Central memory CD4-positive, alpha-beta T cell (primary cell): ENCODE measurements at places on chromosomes 11 and 22.

DNA sequence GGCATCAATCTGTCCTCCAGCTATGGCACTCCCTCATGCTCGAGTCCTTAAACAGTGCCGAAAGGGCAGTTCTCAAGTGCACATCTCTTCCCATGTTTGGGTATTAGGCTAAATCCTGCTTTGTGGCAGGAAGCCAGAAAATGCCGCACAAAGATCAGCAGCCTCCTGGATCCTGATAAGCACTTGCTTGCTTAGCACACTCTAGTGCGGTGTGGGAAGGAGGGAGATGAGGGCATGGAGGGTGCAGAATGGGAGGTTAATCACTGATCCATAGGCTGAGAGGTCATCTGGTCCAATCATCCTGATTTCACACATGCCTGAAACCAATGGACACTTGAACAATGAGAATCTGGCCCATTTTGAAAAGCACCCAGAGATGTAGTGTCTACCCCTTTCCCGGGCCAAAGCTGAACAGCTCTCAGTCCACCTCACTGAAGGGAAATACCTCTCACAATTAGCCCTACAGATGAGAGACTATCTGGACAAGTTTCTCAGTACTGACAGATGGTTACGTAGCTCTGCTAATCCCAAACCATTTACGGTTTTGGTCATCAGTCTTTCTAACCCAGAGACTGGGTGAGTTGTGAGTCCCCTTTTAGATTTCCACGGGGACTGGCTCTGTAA is 29.8 kb upstream of the CHRM4 start:
- no peak for DNase-seq

DNA sequence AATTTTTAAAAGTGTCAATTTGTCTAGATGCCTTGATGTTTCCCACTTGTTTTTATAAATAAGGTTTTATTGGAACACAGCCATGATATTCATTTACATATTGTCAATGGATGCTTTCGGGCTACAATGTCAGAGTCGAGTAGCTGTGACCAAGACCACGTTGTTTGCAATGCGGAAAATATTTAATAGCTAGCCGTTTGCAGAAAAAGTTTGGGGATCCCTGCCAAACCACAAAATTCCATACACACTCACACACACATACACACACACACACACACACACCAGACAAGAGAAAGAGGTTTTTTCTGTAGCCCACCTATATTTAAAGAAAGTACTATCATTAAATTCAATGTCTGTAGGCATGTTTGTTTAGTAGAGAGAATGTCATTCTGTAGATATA is 58.3 kb downstream of the TYR start:
- no peak for DNase-seq

DNA sequence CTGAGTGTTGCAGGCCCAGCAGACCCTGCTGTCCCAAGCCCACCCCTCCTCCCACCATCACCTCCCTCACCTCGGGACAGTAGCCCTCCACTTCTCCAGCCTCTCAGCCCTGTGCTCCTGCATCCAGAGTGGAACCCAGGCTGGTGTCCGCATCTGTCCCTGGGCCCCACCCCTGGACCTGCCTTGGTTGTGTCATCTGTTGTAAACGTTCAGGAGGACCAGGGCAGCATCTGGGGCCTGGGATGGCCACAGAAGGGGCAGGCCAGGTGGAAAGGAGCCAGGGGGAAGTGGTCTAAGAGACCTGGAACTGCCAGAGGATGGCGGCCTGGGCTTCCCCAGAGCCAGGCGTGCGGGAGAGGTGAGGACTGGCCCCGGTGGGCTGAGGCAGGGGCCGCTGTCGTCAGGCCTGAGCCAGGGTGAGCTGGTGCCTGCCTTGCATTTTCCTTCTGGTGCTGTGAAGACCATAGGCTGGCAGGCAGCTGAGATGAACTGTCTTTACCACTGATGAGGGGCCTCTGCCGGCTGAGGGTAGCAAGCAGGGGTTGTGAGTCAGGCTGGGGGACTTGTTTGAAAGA is 26.1 kb upstream of the MGAT3 start:
- DNase-seq, result no peak

DNA sequence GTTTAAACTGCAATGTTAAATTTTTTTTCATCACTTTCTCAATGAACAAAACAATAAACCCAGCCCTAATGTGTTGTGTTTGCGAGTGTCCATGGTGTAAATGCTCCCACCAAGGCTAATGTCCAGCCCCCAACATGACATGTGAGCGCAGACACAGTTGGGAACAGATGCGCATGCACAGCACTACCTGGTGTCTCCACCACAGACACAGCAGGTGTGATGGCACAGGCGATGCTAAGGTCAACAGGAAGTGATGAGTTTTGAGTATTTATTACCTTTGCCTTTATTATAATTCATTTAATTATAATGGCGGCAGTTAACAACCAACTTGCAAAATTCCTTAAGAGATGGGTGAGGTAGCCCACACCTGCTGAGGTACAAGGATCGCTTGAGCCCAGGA is 42.9 kb downstream of the MICAL3 start:
- DNase-seq, result no peak

- no peak for DNase-seq
Observed at GRCh38 chr11:28142724-28143123, 34.5 kb downstream of the METTL15 start.

DNA sequence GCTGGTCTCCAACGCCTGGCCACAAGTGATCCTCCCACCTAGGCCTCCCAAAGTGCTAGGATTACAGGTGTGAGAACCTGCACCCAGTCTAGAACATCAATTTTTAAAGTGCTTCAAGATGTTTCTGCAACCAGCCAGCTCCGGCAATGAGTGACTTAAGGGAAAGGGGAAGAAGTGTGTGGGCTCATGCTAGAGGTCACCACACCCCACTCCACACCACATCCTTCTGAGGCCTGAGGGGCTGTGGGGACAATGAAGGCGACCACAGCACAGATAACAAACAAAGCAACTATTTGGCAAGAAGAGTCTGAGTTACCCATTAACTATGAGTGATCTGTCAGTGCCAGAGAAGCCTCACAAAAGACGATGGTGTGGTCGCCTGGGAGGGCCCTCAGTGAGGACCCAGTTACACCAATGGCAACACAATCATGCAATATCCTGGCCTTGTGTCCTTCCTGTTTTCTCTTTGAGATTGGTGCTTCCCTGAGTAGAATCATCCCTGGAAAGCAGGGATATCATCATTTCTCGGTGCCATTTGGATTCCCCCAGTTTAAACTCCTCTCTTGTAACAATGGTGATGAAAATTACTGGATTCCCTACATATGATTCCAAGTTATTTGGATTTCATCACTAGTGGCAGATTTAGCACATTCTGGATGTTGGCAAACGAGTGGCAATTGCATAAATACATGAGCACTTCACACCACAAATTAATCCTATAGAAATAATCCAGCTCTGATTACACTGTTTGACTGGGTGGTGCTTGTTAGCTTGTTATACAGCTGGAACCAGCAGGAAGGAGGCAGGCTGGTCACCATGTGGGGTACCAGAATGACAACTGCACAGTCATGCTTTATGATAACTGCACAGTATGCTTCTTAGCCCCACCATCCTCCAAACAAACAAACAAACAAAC is 18.4 kb downstream of the ABTB2 start:
- no peak for DNase-seq

- no peak for DNase-seq
Observed at GRCh38 chr22:38966942-38967341, 9.5 kb downstream of the APOBEC3A start.

DNA sequence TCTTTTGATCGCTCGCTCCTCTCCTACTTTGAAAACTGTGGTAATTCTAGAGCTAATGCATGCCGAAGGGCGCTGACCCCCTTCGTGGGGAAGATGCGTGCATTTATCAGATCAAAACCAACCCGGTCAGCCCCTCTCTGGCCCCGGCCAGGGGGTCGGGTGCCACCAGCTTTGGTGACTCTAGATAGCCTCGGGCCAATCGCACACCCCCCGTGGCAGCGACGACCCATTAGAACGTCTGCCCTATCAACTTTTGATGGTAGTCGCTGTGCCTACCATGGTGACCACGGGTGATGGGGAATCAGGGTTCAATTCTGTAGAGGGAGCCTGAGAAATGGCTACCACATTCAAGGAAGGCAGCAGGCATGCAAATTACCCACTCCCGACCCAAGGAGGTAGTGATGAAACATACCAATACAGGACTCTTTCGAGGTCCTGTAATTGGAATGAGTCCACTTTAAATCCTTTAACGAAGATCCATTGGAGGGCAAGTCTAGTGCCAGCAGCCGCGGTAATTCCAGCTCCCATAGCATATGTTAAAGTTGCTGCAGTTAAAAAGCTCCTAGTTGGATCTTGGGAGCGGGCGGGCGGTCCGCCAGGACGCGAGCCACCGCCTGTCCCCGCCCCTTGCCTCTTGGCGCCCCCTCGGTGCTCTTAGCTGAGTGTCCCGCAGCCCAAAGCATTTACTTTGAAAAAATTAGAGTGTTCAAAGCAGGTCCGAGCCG is 3898.2 kb upstream of the OR11H1 start:
- no peak for DNase-seq

DNA sequence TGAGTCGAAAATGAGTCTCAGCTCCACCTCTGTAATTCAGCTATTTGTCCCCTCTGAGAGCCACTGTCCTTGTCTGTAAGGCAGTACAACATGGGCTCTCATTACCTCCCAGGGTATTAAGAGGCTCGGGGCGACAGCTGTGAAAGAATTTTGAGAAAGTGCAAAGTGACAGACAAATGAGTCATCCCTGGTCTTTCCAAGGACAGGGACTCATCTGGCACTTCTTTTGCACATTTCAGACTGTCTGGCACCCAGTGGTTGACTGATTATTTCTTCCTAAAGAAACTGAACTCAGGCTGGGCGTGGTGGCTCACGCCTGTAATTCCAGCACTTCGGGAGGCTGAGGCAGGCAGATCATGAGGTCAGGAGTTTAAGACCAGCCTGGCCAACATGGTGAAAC is 62.1 kb upstream of the ARFGAP3 start:
- no peak for DNase-seq

DNA sequence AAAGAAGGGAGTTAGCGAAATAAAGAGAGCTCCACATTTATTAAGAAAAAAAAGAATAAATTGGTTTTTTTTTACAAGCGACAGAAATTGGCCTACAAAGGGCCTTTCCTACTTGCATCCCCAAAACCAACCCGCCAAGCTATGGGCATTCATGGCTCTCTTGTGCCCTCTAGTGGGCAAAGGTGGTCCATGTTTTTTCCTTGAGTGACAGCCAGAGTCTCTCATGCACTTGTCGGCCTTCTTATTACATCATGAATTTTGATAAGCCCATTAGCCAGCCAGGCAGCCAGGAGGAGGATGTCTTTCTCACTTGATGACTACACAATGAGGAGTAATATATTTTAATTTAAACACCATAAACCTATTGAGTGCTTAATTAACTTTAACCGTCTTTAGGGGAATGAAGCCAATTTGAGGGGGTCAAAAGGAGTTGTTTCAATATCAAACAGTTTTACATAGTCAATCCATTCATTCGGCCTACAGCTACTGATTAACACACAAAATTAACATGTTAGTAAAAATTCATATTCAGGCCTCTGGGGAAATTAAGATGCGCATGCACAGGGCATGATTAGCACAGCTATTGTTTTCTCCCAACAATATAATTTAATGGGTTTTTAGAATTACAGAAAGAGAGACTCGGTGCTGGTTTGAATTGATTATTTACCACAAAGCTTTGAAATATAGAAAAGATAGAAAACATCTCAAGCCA is 85.5 kb downstream of the RCN1 start:
- DNase-seq, result peak; percentile 65

DNA sequence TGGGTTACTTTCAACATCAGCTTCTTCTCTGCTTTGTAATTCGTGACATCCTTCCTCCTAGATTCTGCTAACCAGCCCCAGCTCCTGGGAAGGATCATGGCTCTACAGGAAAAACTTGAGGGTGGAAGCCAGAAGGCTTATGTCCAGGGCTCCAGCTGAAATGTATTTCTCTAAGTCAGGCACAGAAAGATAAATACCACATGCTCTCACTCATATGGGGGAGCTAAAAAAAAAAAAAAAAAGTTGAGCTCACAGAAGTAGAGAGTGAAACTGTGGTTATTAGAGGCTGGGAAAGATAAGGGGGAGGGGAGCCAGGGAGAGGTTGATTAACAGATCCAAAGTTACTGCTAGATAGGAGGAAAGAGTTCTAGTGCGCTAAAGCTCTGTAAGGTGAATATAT is 74.9 kb downstream of the DSCAML1 start:
- no peak for DNase-seq

DNA sequence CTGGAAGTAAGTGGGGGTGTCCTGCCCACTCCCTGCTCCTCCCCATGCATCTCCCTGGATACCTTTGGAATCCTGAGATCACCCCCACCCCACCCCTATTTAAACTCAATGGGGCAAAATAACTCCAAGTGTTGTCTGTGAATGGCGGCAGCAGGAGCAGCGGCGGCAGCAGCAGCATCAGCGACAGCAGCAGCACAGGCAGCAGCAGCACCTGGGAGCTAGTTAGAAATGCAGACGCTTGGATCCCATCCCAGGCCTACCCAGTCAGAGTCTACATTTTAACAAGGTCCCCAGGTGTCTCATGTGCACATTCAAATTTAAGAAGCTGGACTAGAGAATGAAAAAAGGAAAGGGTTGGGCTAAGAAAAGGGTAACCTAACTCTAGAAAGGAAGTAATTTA is 82.6 kb downstream of the SEZ6L start:
- no peak for DNase-seq

DNA sequence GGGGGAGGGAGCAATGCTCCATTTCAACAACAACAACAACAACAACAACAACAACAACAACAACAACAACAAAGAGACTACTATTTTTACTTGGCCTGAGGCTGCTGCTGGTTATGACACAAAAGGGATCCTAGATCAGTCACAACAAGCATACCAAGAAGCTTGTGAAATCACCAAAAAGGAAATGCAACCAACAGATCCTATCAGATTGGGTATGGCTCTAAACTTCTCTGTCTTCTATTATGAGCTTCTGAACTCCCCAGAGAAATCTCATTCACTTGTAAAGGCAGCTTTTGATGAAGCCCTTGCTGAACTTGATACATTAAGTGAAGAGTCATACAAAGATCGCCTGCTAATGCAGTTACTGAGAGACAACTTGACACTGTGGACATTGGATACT is 10.5 kb upstream of the MS4A2 start:
- no peak for DNase-seq

GRCh38 chr22:19004471-19004870 is 68.4 kb upstream of the PRODH start:
- DNase-seq, result no peak

GRCh38 chr22:23263651-23264555 is 83.6 kb downstream of the BCR start:
- peak; percentile 57 for DNase-seq
